ENCODE measurements at places on chromosomes 2 and 18. TPM values are rescaled to one million over a fixed set of nuclear protein-coding genes. Genes with fewer than 3 reads are reported as not detected.

DNA sequence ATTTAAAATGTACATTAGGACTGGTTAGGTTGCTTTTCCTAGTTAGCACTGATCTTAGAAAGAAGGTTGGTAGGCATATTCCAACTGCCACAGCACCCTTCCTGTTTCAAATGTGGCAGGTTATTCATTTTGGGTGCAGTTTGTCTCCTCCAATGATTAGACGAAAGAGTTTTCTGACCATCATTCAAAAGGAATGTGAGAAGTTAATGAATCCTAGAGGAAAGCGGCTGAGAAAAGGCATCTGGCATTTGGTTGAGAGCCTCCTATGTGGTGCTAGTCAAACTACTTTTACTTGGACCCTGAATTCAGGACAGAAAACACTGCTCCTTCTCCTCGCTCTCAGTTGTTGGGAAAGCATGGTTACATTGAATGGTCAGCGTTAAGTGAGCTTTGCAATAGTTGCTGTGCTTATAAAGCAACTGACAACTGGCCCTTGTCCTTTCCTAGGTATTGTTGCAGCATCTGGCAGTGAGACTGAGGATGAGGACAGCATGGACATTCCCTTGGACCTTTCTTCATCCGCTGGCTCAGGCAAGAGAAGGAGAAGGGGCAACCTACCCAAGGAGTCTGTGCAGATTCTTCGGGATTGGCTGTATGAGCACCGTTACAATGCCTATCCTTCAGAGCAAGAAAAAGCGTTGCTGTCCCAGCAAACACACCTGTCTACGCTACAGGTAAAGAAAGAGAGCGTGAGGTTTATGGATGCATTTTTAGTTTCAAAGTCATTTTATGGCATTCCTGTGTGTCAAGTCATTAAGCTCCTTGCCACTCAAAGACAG lies 6.1 kb downstream of the TGIF1 start:
- DNase-seq, result peak; percentile 46

DNA sequence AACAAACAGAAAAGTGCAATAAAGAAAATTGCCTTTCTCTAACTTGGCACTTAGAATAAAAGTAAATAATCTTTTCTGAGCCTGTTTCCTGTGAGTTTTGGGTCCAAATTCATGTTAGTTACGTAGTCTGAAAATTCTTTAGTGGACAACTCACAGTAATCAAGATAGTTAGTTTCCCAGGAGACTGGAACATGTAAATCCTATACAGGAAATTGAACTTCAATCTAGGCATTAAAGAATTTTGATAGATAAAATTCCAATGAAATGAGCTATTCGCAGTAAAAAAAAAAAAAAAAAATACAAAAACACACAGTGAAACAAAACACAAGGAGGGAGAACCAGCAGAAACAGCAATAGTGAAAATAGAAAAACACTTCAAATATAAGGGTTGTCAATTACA lies 83.8 kb upstream of the REG3G start:
- DNase-seq, result no peak

DNA sequence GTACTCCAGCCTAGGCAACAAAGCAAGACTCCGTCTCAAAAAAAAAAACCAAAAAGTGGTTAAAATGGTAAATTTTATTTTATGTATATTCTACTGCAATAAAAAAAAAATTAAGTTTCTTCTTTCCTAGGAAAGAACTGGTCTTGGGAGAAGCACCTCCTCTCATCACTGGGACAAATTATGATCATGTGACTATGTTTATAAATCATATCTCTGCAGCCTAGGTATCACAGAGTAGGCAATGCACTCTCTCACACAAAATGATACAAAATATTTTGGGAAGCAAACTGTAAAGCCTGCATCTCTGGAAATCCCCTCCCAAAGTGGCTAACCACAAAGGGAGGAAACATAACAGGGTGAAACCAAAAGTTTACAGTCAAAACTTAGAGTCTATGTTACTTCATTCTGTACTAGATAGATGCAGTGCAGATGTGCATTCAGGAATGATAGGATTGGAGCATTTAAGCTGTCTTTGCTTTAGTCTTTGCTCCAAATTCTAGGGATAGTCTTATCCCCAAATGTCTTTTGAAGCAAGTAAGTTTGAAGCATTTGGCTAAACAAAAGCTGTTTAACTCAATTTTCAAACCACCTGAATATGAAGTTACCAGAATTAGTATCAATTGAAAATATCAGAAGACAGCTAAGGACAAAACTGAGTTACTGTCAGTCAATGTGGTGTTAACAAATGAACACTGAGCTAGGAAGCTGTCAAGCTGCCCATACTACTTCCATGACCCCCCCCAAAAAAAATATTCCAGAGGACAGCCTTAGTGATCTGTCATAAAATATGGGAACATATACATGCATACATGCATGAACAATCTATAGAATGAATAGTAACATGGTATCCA lies 21.1 kb upstream of the MALT1 start:
- peak; percentile 56 for DNase-seq

DNA sequence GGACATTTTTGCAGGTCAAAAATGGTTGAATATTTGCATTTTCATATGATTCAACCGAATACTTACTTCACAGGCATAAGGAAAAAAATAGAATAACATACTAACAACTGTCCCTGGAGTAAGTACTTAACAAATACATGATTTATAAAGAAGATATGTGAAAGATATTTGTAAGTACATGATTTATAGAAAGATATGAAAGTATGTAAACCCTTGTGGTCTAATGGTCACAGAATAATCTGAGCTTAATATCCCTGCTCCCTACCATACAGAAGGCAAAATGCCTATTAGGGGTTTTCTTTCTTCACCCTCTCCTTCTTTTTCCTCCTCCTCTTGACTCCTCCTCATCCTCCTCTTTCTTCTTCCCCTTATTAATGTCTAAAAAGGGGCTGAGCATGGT lies 20.6 kb upstream of the ACTR3 start:
- DNase-seq, result no peak

DNA sequence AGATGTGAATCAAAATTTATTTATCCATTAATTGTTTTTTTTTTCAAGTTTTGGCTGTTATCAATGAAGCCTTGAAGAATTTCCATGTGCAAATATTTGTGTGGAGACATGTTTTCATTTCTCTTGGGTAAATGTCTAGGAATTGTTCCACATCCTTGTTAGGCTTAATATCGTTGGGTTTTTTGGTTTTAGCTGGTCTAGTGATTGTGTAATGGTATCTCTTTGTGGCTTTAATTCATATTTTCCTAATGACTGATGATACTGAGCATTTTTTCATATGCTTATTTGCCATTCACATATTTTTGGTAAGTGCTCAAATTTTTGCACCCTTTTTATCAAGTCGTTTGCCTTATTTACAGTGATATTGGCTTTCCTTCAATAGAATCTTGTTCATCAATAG lies 250.3 kb upstream of the EPHA4 start:
- DNase-seq, result no peak

- peak; percentile 96 for DNase-seq
Measured at GRCh38 chr2:102606353-102606752, 13.0 kb upstream of the SLC9A2 start.

- DNase-seq, result no peak
Measured at GRCh38 chr2:174138161-174138560, 110.2 kb downstream of the OLA1 start.

DNA sequence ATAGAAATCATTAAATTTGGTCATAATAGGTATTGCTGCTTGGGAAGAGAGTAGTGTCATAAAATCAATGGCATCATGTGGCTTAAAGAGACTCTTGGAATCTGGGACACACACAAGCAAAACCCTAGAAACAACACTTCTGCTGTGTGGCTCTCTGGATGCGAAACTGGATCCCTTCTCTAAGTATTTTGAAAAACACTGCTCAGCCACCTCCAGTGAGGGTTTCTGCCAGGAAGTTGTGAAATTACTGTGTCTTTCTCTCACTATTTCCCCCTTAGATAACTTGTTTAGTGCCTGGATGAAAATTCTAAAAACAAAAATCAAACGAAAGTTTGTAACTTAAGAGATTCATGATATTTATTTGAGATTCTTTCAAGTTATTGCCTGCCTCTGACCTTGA lies 163.8 kb downstream of the RHBDD1 start:
- DNase-seq, result no peak

- peak; percentile 81 for DNase-seq
Measured at GRCh38 chr2:61620244-61621159, 82.3 kb upstream of the XPO1 start.

DNA sequence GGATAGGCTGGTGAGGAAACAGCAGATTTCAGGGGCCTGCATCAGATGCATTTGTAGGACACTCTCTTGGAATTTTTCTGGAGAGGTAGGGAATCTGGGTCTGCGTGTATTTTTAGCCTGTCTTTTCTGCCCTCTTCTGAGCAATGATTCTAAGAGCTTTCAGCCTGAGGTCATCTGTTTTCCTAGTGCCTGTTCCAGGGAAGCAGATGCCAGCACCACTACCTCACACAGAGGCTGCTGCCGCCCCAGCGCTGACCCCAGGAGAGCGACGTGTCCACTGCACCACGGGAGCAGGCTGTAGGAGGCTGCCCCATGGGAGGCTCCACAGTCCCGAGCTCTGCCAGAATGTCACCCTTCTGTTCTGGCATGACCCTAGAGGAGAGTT lies 316.5 kb downstream of the CYP26B1 start:
- peak; percentile 33 for DNase-seq

- no peak for DNase-seq
Measured at GRCh38 chr2:44168681-44169154, at the start of gene PPM1B. Gene PPM1B (plus strand): TSS chr2:44168875. CDS start chr2:44201200, 32,325 bp downstream.

GRCh38 chr18:5962362-5962761 lies 67.0 kb upstream of the TMEM200C start:
- no peak for DNase-seq

NPHP1 gene
- 5.7 TPM for total RNA-seq

ADCYAP1 gene
- not detected for total RNA-seq

INHBB gene
- total RNA-seq, result not detected

DLX1 gene
- 1.9 TPM for total RNA-seq

TMEM247 gene
- not detected for total RNA-seq

KRTCAP3 gene
- 1.5 TPM for total RNA-seq

PRKRA gene
- 69.6 TPM for total RNA-seq

ANKRD29 gene
- total RNA-seq, result 8.7 TPM

IL1F10 gene
- not detected for total RNA-seq

ASPRV1 gene
- total RNA-seq, result not detected
